ENCODE measurements at places on chromosomes 12 and 14.

DNA sequence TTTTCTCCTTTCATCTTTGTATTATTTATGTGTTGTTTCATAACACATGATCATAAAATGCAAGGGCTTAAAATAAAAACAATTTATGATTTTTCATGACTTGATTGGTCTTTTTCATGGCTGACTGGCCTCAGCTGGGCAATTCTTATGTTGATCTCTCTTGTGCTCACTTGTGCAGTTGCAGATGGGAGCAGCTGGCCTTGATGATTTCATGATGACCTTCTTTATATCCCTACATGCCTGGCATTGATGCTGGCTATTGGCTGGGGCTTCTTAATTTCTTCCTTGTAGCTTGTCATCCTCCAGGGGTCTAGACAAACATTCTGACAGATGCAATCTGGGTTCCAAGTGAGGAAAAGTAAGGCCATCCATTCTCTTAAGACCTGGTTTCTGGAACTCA is 1832.8 kb upstream of the FLRT2 start:
- DNase-seq: no peak

- DNase-seq: no peak
Observed at GRCh38 chr14:61262082-61262481, 19.1 kb downstream of the TMEM30B start.

DNA sequence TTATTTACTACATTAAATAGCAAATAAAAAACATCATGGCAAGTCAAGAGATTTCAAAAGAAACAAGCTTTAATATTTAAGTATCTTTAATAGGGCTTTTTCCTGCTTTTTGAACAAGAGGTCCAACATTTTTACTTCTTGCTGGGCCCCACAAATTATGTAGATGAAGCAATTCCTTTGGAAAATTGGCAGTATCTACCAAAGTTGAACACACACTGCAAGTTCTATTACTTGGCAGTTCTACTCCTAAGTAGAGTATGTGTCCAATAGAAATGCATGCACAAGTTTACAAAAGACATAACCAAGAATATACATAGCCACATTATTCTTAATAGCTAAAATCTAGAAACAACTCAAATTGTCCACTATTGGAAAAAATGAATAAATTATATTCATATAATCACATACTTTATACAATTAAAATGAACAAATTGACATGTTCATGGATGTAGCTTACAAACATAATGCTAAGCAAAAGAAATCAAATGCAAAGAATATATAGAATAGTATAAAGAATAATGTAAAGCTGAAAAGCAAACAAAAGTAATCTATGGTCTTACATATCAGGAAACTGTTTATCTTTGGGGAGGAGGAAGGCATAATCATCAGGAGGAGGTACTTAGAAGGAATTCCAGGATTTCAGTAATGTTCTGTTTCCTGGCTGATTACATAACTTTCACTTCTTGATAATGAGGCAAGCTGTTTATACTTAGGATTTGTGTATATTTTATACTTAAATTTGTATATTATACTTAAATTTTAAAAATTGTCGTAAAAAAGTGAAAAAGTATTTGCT is 6.5 kb upstream of the TMBIM4 start:
- DNase-seq: no peak

GRCh38 chr12:116113398-116114130 is 163.9 kb downstream of the MED13L start:
- DNase-seq: no peak

GRCh38 chr12:87529413-87529812 is 499.8 kb downstream of the C12orf50 start:
- no peak for DNase-seq

DNA sequence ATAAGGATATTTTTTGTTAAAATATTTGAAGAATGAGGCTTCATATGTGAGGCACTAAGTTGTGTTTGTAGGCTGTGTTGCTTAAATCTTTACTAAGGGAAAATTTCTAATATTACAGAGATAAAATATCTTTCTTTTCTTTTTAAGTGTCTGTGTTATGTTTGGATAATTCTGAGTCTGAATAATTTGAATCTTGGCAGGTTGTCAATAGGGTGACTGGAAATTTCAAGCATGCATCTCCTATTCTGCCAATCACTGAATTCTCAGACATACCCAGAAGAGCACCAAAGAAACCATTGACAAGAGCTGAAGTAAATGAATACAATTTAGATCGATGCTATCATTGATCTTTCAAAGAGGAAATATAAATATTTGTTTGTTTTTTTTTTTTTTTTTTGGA is 29.4 kb downstream of the TMPO start:
- DNase-seq: no peak
